ENCODE measurements at places on chromosomes 1 and 21.

DNA sequence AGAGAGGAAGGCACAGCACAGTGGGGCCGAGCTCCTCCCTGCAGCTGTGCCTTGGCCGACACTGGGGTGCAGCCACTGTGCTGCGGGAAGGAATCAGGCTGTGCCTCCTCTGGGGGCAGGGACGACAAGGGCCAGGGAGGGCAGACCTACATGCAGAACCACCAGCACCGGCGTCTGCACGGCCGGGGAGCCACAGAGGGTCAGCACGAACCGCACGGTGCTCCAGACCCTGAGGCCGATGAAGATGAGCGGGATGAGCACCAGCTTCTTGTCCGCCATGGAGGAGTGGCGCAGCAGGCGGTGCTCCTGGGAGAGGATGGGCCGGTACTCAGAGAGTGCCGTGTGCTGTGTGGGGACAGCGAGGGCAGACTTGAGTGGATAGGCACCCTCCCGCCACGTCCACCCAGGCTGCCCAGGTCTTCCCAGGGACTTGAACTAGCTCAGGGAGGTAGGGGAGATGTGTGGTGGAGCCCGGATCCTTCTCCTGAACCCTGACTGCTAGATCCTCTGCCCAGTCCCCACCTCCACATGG is 23.5 kb downstream of the GPR157 start:
- H3K36me3 ChIP-seq: no peaks in the 10 kb centered on the region
- no peak for DNase-seq
- no peak overlapping the region for H3K4me3 ChIP-seq
- no peaks in the 10 kb centered on the region for H3K4me1 ChIP-seq
- H3K27me3 ChIP-seq: no peaks in the 10 kb centered on the region

DNA sequence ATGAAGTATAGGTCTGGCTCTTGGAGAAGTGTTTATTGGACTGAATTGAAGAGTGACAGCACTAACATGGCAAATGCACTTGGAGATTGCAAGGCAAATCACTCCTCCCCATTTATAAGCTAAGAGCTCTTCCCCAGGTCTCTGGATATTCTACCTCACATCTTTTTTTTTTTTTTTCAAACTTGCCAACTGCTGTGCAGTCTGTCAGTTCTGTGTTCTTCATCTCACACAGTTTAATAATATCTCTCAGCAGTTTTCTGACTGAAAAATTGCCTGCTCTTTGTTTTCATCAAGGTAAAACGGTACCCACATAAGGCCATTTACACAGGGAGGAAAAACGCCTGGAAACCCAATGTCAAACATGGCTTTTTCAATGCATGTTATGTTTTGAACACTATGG is 186.1 kb upstream of the B3GALT2 start:
- no peaks in the 10 kb centered on the region for H3K27me3 ChIP-seq
- H3K36me3 ChIP-seq: no peaks in the 10 kb centered on the region
- H3K27ac ChIP-seq: no peak overlapping the region

DNA sequence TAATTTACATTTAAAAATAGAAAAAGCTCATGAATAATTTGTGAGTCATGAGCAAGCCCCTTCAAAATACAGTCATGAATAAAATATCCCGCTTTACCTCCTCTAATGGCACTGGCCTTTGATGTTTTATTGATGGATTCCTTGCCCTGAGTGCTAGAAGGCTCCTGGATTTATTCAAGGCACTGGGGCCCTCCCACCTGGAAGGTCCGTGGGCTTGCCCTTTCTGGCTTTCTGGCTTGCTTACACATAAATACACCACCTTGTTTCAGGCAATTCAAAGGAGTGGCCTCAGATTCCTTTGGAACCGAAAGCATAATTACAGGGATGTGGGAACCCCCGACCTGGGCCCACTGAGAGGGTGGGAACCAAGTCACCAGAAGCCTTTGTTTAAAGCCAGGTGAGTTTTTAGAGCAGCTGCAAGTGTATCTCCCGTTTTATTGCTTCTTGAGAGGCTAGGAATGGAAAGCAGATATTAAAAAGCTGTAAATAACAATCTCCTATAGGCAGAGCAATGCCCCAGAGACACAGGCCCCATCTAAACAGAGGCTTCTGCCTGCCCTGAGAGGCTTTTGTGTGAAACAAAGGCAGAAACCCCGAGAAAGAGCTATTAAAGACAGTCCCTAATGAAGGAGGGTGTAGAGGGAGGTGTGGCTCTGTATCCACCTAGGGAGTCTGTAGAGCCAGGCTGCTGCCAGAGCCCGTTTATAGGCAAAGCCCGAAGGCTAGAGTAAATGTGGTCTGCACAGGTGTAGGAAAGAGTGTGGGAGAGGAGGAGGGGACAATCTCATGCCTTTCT is 126.4 kb downstream of the FAM78B start:
- H3K36me3 ChIP-seq: no peaks in the 10 kb centered on the region
- DNase-seq: no peak
- no peak overlapping the region for H3K4me3 ChIP-seq
- no peak overlapping the region for H3K27ac ChIP-seq
- no peaks in the 10 kb centered on the region for H3K27me3 ChIP-seq

GRCh38 chr1:13622446-13622845 is 38.8 kb downstream of the PDPN start:
- H3K36me3 ChIP-seq: no peaks in the 10 kb centered on the region
- DNase-seq: no peak
- H3K4me1 ChIP-seq: no peaks in the 10 kb centered on the region
- H3K4me3 ChIP-seq: no peak overlapping the region

GRCh38 chr1:202659974-202660373 is 50.3 kb downstream of the SYT2 start:
- no peaks in the 10 kb centered on the region for H3K36me3 ChIP-seq
- H3K4me3 ChIP-seq: no peak overlapping the region
- DNase-seq: no peak
- H3K27ac ChIP-seq: no peak overlapping the region
- H3K4me1 ChIP-seq: peaks cover 1% of the 10 kb centered on the region

DNA sequence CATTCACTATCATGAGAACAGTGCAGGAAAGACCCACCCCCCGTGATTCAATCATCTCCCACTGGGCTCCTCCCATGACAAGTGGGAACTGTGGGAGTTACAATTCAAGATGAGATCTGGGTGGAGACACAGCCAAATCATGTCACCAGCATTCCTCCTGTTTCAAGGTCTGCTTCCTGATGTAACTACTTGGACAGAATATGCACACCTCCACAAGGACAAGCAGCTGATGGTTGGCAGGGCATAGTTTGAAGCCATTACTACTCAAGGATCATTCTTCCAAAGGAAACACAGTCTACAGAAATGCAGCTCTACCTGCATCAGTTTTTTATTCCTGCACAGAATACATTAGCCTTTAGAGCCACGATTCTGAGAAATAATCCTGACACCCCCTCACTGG is 28.5 kb upstream of the RNF2 start:
- H3K27ac ChIP-seq: no peak overlapping the region

DNA sequence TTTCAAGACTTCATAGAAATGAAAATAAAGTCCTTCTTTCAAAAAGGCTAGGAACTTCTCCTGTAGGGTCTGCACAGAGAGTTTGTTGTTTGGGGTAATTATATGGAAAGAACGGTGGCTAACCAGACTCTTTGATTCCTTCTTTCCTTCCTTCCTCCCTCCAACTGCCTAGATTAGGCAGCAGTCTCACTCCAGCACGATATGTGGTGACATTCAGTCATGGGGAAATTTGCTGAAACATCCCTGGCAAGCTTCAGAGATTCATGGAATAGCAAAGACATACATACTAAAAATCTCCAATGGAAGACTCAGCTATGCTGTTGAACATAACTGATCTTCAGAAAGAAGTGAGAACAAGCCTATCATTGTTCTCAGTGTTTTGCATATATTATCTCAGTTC is 4.3 kb downstream of the NTMT2 start:
- no peaks in the 10 kb centered on the region for H3K4me1 ChIP-seq
- no peak overlapping the region for H3K27ac ChIP-seq
- H3K4me3 ChIP-seq: no peak overlapping the region
- H3K36me3 ChIP-seq: no peaks in the 10 kb centered on the region

DNA sequence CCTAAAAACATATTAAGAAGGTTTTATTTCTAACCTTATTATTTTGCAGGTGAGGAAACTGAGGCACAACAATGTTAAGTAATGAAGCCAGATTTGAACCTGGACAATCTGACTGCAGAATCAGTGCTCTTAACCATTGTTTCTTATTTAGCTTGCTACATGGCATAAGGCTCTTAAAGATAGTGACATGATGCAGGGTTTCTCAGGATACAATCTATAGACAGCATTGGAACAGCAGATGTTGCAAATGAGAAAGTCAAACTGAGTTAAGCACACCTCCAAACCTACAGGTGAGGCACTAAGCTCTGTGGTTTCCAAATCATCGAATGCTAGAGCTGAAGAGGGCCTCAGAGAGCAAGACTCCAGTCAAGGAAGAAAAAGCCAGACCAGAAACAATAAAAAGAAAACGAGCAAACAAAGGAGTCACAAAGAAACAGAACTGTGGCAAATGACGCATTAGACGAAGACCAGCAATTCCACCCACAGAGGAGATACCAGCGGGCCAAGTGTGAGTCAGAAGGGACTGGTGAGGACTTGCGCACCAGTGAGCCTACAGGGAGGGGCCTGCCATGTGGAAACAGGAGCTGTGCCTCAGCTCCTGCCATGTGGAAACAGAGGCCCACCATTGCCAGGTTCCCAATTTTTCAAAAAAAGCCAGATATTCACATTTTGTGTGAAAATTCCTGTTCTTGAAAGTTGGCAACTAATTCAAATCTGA is 14.4 kb downstream of the CD58 start:
- H3K36me3 ChIP-seq: no peaks in the 10 kb centered on the region
- 0 out of 2 replicates have a peak, but pooled peaks cover 1% of the 10 kb centered on the region for H3K4me1 ChIP-seq
- H3K4me3 ChIP-seq: no peak overlapping the region
- no peak overlapping the region for H3K27ac ChIP-seq
- DNase-seq: no peak
- H3K27me3 ChIP-seq: no peaks in the 10 kb centered on the region

DNA sequence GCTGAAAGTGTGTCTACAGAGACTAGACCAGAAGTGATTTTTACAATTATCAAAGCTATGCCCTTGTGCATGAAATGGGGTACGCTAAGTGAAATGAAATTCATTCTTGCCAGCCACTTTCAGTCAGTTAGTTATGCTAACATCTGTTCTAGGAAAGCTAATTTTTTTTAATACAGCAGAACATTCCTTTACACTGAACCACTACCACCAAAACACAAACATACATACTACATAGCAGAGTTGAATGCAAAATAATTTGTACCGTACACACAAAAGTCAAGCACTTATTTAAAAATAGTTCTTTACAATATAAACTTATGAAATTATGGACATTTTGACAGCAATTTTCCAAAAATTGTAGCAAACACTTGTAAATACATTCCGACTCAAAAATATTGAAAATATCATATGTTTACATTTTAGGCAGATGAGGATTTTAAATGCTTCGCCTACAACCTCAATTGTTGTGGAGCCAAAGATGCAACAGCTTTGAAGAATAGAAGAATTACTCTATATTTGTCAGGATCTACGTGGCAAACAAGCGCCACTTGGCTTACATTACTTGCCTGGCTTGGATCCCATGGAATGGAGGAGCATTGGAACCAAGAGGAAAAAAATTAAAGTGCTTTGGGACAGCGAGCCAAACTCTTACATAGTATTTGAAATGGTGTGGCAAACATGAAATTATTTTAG is 30.6 kb downstream of the WLS start:
- no peaks in the 10 kb centered on the region for H3K36me3 ChIP-seq
- H3K27ac ChIP-seq: no peak overlapping the region
- no peaks in the 10 kb centered on the region for H3K4me1 ChIP-seq
- no peaks in the 10 kb centered on the region for H3K27me3 ChIP-seq
- DNase-seq: no peak

DNA sequence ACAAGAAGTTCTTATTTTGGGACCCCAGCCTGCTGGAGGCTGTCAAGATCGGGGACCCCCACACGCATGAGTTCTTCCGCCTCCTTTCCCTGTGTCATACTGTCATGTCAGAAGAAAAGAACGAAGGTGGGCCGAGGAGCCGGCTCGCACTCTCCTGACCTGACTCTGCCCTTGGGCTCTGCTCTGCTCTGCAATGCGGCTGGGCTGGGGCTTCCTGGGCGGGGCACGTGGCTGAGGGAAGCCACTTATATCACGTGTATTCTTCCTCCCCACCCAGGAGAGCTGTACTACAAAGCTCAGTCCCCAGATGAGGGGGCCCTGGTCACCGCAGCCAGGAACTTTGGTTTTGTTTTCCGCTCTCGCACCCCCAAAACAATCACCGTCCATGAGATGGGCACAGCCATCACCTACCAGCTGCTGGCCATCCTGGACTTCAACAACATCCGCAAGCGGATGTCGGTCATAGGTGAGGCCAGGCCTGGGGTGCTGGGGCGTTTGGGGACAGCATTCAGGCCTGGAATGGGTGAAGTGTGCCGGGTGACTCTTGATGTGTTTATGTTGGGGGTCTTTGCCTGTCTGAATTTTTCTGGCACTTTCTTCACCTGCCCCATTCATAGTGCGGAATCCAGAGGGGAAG is 17.6 kb downstream of the ATP8B2 start:
- peaks cover 48% of the 10 kb centered on the region for H3K36me3 ChIP-seq
- H3K27me3 ChIP-seq: no peaks in the 10 kb centered on the region
- no peaks in the 10 kb centered on the region for H3K4me1 ChIP-seq
- no peak overlapping the region for H3K27ac ChIP-seq

GRCh38 chr21:39319251-39319756 is 5.9 kb upstream of the BRWD1 start:
- no peak for DNase-seq
- no peaks in the 10 kb centered on the region for H3K27me3 ChIP-seq
- no peak overlapping the region for H3K4me3 ChIP-seq
- no peaks in the 10 kb centered on the region for H3K36me3 ChIP-seq

GRCh38 chr1:119883826-119884225 is 12.5 kb downstream of the ADAM30 start:
- DNase-seq: no peak
- no peak overlapping the region for H3K27ac ChIP-seq
- H3K4me1 ChIP-seq: no peaks in the 10 kb centered on the region
- no peaks in the 10 kb centered on the region for H3K27me3 ChIP-seq
- H3K4me3 ChIP-seq: no peak overlapping the region
- no peaks in the 10 kb centered on the region for H3K36me3 ChIP-seq

- no peak overlapping the region for H3K4me3 ChIP-seq
- no peak overlapping the region for H3K27ac ChIP-seq
- no peak for DNase-seq
- no peaks in the 10 kb centered on the region for H3K27me3 ChIP-seq
- no peaks in the 10 kb centered on the region for H3K36me3 ChIP-seq
- H3K4me1 ChIP-seq: no peaks in the 10 kb centered on the region
Measured at GRCh38 chr1:112637254-112638109, 17.9 kb downstream of the CAPZA1 start.

GRCh38 chr1:109901524-109902145 is 9.0 kb upstream of the CSF1 start:
- H3K36me3 ChIP-seq: no peaks in the 10 kb centered on the region
- no peak for DNase-seq
- H3K4me3 ChIP-seq: no peak overlapping the region
- H3K4me1 ChIP-seq: no peaks in the 10 kb centered on the region
- H3K27me3 ChIP-seq: no peaks in the 10 kb centered on the region
- H3K27ac ChIP-seq: no peak overlapping the region
